ENCODE measurements at places on chromosomes 3 and 15. TPM values are rescaled to one million over a fixed set of nuclear protein-coding genes. Genes with fewer than 3 reads are reported as not detected.

DNA sequence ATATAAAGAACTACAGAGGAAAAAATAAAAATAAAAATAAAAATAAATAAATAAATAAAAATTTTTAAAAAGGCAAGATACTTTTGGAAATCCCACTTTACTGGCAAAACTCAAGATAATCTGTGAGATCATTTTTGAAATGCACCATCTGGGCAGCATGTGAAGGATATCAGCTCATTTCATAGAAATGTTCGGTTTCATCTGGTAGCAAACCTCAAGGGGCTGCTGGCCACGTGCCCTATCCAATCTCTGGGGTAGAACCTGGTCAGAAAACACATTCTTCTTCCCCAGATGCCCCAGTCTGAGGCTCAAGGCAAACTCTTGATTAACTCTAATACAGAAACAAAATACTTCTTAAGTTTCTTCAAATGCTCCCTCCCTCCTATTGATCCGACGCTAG lies 166.0 kb downstream of the FMN1 start:
- DNase-seq: peak; percentile 50

GRCh38 chr3:104556372-104557078 lies 810.2 kb upstream of the ALCAM start:
- DNase-seq: no peak

CPN2 gene
- total RNA-seq: 0.40 TPM

GRCh38 chr3:20305647-20306046 lies 119.6 kb upstream of the SGO1 start:
- no peak for DNase-seq

CCR8 gene
- not detected for total RNA-seq

WDR49 gene
- total RNA-seq: 0.92 TPM

Measured in left ventricle myocardium superior (tissue), 1 donor.